ENCODE measurements at places on chromosomes 1 and 21. TPM values are rescaled to one million over a fixed set of nuclear protein-coding genes. Genes with fewer than 3 reads are reported as not detected.

- DNase-seq = no peak
Measured at GRCh38 chr1:193916452-193916851, 730.0 kb upstream of the B3GALT2 start.

- no peak for DNase-seq
Measured at GRCh38 chr1:60809204-60809980, 273.0 kb upstream of the NFIA start.

DNA sequence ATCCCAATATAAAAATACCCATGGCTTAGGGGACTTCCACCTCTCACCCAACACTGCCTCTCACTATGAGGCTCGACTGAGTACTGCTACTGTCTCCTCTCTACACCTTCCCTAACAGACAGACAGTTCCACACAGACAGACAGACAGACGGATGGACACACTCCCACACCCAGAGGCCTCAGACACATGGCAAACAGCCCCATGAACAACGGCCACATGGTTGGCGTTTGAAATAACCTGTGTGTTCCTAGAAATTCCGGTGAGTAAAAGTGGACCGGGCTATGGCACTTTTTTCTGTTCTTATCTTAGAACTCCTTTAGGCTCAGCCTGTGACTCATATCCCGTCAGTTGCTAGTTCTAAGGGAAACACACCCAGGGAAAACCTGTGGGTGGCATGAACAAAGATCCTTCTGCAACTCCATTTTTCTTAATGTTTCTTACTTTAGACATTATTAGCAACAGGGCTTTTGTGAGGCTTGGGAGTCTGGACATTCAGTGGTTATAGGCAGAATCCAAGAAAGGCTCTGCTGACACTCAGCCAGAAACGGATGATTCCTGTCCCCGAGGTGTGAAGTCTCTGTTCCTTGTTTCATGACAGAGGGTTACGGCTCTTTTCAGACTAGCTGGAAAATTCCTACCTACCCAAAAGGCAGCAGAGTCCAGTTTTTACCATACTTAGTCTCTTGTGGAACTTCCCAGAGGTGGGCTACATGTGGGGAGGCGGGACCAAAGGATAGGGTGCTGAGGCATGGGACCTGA is 90.5 kb upstream of the TLR5 start:
- peak; percentile 57 for DNase-seq

DNA sequence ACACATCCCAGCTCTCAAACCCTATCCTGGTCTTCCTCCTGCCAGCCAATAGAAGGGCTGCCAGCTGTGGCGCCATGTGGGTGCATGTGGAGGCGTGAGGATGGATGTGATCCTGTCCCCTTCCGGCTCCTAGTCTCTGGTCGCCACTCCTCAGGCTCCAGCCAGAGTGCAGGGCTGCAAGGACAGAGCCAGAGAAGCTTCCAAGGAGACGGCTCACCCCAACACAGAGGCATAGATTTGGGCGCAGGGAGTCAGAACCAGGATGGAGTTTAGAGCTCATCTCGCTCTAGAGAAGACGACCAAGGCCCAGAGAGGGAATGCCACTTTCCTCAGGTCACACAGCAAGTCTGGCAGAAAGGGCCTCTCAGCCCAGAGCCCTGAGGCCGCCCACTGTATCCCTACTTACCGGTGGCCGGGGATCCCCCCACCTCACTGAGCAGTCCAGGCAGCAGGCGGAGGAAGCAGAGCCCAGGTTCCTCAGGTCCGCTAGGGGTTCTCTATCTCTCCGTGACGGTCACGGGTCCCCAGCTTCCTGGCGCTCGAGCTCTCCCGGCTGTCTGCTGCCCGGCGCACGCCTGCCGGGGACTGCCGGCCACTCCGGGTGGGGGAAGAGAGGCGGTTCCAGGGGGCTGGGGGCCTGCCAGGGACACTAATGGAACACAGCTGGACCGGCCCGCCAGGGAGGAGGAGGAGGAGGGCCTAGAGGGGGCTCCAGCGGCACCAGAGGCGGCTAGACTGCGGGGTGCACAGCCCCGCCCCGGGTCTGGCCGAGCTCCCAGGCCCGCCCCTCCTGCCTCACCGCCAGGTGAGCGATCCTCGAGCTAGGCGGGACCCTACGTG is at the start of gene COL16A1:
Gene COL16A1 (minus strand): TSS at position 587 of the 840 bp plus-strand sequence. CDS start 1,824 bp downstream, outside the sequence.
- DNase-seq = no peak

DNA sequence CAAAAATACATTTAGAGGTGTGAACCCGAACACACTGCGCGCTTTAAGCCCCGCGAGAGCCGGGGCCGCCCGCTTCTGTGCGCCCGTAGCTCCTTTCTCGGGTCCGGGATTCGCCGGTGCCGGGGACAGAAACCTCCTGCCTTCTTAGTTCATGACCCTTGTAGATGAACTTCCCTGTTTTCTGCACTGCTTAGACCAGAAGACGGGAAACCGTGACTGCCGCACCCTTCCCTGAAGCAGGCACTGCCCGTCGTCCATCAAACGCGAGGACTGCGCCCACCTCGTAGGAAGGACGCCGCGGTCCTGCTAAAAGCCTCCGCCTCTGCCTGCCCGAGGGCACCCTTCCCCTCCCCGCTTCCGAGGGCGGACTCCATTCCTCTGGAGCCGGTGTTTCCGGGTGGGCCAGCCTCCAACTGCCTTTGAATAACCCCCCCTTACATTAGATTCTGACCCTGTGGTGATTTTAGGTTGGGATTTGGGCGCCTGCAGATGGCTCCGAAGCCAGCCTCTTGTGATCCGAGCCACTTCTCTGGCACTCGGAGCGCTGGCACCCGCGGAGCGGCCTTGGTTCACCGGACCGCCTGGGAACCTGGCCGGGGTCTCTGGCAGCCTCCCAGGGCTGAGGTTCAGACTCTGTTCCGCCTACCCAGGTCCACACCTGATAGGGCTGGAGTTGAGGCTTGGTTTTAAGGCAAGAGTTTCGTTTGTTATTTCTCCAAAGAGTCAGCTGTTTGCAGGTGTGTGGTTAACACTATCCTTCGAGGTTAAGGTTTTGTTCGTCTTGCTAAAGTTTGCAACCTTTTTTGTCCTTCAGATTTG is 1.2 kb upstream of the PTTG1IP start:
- DNase-seq = peak; percentile 40

GRCh38 chr1:167367705-167368104 is 147.0 kb downstream of the POU2F1 start:
- no peak for DNase-seq

The FAM167B gene
- total RNA-seq = not detected

The ELF3 gene
- total RNA-seq = 0.68 TPM

The GABPB2 gene
- 6.7 TPM for total RNA-seq

The GSTM2 gene
- 22.6 TPM for total RNA-seq

The KCNK2 gene
- 8.7 TPM for total RNA-seq

DNA sequence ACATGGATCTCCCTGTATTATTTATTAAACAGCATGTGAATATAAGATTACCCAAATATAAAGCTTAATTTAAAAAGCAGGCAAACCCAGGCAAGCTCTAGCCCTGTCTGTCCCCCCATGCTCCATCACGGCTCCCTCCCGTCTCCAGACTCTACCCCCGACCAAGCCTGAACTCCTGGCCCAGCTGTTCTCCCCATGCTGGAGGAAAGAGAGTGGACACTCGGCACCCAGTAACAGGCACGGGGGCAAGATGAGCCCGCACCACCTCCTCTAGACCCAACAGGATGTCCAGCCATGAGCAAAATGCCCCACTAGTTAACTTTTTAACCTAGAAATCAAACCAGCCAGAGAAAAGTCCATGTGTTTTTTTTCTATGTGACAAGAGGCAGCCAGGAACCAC is 19.3 kb downstream of the SLC19A1 start:
- DNase-seq = no peak

- peak; percentile 6 for DNase-seq
Measured at GRCh38 chr1:147600119-147601111, 59.1 kb downstream of the BCL9 start.

GRCh38 chr1:150577557-150578271 is 1.7 kb downstream of the MCL1 start:
- peak; percentile 53 for DNase-seq

DNA sequence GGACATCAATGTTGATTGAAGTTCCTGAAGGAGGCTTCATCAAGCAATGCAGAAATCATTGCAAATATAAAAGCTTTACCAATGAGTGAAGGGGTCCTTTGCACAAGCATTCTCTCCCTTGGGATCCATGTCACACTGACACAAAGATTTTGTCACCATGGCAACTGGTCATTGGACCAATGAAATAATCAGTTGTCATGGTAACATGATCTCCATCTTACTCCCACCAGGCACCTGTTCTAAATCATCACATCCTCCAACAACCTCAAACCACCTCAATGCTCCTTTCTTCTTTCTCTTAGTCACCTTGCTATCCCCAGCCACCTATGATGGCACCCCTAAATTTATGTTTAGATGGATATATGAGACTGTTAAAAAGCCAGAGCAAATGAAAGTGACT is 13.5 kb upstream of the FOXJ3 start:
- DNase-seq = no peak

The OR2L2 gene
- not detected for total RNA-seq

The CACNA1S gene
- 57.2 TPM for total RNA-seq

- DNase-seq = no peak
Measured at GRCh38 chr1:89635825-89636815, 3.2 kb downstream of the LRRC8C start.

DNA sequence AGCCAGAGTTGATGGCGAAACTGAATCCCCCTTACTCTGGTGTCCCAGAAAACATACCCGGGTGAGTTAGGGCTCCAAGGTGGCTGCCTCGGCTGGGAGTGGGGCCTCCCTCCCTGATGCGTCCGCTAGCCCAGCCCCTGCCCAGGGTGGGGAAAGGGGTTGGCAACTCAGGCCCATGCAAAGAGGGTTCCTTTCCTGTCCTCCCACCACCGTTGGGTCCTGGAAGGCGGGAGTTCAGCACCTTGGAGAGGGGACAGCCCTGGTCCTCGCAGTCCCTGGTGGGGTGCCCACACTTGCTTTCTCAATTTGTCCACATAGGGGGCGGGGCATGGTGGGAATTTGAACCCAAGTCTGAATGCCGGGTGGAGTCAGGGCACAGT is 6.1 kb downstream of the SRM start:
- peak; percentile 46 for DNase-seq

DNA sequence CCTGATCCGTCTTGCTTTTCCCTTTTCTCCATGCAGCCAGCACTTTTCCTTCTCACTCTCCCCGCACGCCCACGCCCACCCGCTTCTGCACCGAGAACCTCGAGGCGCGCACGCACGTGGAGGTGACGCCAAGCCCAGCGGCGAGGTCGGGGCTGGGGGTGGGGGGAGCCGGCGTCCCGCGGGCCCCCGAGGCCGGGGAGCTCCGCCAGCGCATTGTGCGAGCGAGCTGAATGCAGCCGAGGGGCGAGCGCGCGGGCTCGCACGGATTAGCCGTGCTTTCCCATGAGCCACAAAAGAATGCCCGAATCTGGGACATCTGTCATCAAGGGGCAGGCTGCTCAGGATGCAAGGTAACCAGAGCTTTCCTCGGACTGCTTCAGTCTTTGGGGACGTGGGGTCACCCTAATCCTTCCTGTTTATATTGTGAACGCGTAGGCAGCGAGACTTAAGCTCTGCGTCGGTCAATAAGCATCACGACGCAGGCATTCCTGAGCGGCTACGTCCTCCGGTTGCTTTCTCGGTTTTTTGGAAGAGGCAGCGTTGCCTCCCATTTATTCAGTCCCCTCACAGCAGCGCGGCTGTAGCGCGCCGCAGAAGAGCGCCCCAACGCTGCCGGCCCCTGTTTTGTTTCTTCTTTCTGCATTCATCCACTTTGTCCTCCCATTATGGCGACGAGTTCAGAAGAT is 67.3 kb upstream of the AKT3 start:
- peak; percentile 54 for DNase-seq

The OR2T33 gene
- total RNA-seq = not detected

Data from myocyte (in vitro differentiated cells).